ENCODE measurements at places on chromosomes 11 and 22. TPM values are rescaled to one million over a fixed set of nuclear protein-coding genes. Genes with fewer than 3 reads are reported as not detected.

RAB36 gene
- total RNA-seq, result 4.7 TPM

PIWIL4 gene
- total RNA-seq, result 0.35 TPM

DCHS1 gene
- 0.21 TPM for total RNA-seq

SHANK3 gene
- total RNA-seq, result 1.8 TPM

PANX3 gene
- not detected for total RNA-seq

HYOU1 gene
- total RNA-seq, result 112 TPM

NXPE4 gene
- not detected for total RNA-seq

NXPE2 gene
- total RNA-seq, result not detected

MMP10 gene
- 2.8 TPM for total RNA-seq

KIAA1671 gene
- 38.3 TPM for total RNA-seq

SELENOO gene
- 54.4 TPM for total RNA-seq

OR52H1 gene
- not detected for total RNA-seq

CALCA gene
- not detected for total RNA-seq

MMP1 gene
- total RNA-seq, result 3.5 TPM

RIMBP3B gene
- total RNA-seq, result 0.14 TPM

FOLR1 gene
- total RNA-seq, result not detected

KCNK4 gene
- not detected for total RNA-seq

BACE1 gene
- 13.1 TPM for total RNA-seq

CARD18 gene
- 2.0 TPM for total RNA-seq

POTEH gene
- not detected for total RNA-seq

CCDC117 gene
- 10.1 TPM for total RNA-seq

RTN4RL2 gene
- 0.14 TPM for total RNA-seq

SLC43A3 gene
- total RNA-seq, result 39.1 TPM

RBM4 gene
- total RNA-seq, result 102 TPM

SCN4B gene
- total RNA-seq, result 1.6 TPM

LRP4 gene
- total RNA-seq, result 5.5 TPM

MUC5AC gene
- total RNA-seq, result not detected

TSSC4 gene
- total RNA-seq, result 40.8 TPM

WEE1 gene
- 30.5 TPM for total RNA-seq

RIN1 gene
- total RNA-seq, result 67.9 TPM

OR52M1 gene
- total RNA-seq, result not detected

SEPTIN3 gene
- total RNA-seq, result not detected

NAALADL1 gene
- 2.0 TPM for total RNA-seq

IL18 gene
- total RNA-seq, result 62.4 TPM

KREMEN1 gene
- 30.4 TPM for total RNA-seq

MRGPRX4 gene
- not detected for total RNA-seq

OR4A16 gene
- total RNA-seq, result not detected

KDM4D gene
- 1.3 TPM for total RNA-seq

JAML gene
- total RNA-seq, result not detected

KIF18A gene
- 4.6 TPM for total RNA-seq

TMPRSS5 gene
- total RNA-seq, result not detected

OR2AT4 gene
- total RNA-seq, result not detected

OR8G1 gene
- total RNA-seq, result not detected

ENTHD1 gene
- total RNA-seq, result not detected

OR8G5 gene
- not detected for total RNA-seq

CEP126 gene
- total RNA-seq, result 1.4 TPM

PDGFD gene
- total RNA-seq, result 1.9 TPM

JAM3 gene
- total RNA-seq, result 2.7 TPM

ZDHHC24 gene
- total RNA-seq, result 23.7 TPM

PYGM gene
- total RNA-seq, result 0.14 TPM

ZP1 gene
- total RNA-seq, result not detected
